Stimulated activated CD8-positive, alpha-beta memory T cell treated with anti-CD3 and anti-CD28 coated beads, Interleukin-15, amount 100 ng/mL, for 48 hours (primary cell): ENCODE measurements at places on chromosomes 11 and 22.

DNA sequence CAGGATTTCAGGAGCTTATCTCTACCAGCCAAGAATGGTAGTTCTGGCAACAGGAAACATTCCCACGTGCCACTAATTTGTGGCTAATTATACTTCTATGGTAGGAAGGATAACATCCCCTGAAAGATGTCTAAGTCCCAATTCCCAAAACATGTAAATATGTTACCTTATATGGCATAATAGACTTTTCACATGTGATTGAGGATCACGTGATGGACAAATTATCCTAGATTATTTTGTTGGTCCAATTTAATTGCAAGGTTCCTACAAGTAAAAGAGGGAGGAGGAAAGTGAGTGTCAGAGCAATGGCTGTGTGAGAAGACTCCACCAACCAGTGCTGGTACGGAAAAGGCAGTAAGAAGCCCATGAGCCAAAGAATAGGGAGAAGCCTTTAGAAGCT, 9.9 kb upstream of the MSANTD4 start:
- DNase-seq, result no peak

DNA sequence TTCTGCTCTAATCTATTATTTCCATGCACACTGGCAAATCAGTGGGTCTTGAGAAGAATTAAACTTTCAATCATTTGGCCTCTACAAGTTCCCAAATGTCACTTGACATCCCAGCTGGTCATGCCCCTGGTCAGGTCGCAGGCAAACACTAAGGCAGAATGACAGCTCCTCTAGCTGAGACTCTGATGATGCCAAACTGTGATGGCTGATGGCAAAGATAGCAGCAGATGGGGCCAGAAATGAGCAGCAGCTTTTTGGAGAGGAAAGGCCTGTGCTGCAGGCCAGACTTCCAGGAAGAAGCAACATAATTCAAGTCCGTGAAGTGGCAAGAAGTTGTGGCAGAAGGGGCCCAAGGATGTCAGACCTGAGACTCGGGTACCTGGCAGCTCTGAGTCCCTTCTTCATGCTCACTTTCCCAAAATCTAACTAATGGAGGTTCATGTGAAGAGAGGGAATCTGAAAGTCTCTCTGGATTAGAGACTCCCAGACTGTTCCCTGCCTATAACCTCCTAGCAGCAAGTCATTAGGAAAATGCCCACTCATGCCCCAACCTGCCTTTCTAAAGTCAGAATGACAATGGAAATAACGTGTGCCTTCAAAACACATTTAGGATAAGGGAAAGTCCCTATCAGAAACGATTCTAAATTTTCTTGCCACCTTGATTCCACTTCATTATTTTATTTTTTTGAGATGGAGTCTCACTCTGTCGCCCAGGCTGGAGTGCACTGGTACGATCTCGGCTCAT, 9.4 kb upstream of the PMM1 start:
- DNase-seq, result no peak

GRCh38 chr11:128222245-128222884, 365.0 kb downstream of the ETS1 start:
- no peak for DNase-seq

- no peak for DNase-seq
Observed at GRCh38 chr22:20316217-20316843, 3.5 kb downstream of the DGCR6L start.

DNA sequence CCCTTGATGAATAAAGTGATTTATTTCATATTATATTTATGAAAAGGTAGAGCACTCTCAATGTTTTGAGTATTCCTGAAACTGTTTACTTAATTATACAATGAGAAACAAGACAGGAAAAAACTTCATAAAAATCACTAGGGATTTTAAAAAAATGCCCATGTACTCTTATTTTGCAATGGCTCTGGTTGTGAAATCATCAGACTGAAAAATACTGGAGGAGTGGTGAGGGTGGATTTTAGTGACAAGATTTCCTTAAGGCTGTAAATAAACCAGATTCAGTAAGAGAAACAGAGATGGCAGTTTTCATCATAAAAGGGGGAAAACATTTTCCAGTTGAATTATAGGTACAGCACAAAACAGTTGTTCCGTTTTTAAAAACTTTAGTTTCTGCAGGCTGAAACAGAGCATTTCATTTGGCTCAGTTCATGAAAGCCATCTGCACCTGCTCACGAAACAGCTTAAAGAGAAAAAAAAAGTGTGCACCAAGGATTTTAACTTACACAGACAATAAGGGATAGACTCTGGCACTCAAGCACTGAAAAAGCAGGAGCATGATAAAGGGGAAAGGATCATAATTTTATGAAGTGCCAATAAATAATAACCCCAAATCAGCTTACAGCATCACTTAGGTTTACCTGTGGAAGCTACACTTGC, 100.7 kb downstream of the MAML2 start:
- DNase-seq, result no peak

- DNase-seq, result no peak
Observed at GRCh38 chr11:36578458-36578857, 10.7 kb downstream of the RAG1 start.

- no peak for DNase-seq
Observed at GRCh38 chr22:49211176-49211575, 616.5 kb downstream of the BRD1 start.
